GM12878 (cell line): ENCODE measurements at places on chromosomes 7 and 10. TPM values are rescaled to one million over a fixed set of nuclear protein-coding genes. Genes with fewer than 3 reads are reported as not detected.

SUV39H2 gene
- polyA plus RNA-seq: 33.7 and 38.0 TPM in 2 replicates

GRCh38 chr7:26599982-26600381 is 264.4 kb downstream of the SKAP2 start:
- no peaks in the 10 kb centered on the region for H3K27me3 ChIP-seq
- no peak overlapping the region for H3K27ac ChIP-seq
- no peak overlapping the region for H3K4me3 ChIP-seq
- DNase-seq: no peak
- H3K36me3 ChIP-seq: no peaks in the 10 kb centered on the region

DNA sequence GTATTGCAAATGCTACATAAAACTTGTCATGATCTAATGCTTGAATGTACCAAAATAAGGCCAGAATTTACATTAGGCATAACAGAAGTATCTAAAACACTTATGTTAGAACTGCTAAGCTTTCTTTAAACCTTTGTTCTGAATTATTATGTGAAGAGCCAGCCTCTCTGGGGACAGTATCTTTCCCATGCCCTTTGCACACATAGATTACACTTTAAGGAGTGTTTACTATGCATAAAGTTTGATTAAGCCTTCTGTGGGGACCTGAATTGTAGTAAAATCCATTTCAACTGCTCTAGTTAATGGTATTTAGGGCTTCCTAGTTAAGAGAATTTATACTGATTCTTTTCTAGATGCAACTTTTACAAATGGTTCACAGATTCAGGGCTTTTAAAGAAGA is 444.7 kb downstream of the IPMK start:
- H3K4me1 ChIP-seq: no peaks in the 10 kb centered on the region
- H3K36me3 ChIP-seq: no peaks in the 10 kb centered on the region
- no peak overlapping the region for H3K4me3 ChIP-seq
- H3K27ac ChIP-seq: no peak overlapping the region
- H3K27me3 ChIP-seq: no peaks in the 10 kb centered on the region
- no peak for DNase-seq

DNA sequence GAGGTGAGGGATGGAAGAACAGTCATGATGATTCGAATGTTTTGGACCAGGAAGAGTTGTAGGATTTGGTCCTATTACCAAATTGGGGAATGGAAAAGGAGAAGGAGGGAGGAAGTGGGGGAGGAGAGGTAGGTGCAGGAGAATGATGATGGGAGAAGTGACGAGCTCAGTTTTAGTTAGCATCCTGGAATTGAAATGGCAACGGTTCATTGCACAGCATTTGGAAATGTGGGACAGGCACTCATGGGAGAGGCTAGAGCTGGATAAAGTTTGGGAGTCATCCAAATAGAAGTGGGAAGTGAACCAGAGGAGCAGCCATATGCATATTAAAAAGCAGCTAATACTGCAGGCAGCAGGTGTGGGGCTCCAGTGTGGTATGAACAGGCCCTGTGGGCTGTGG is 253.6 kb downstream of the SORCS3 start:
- no peaks in the 10 kb centered on the region for H3K4me1 ChIP-seq
- no peaks in the 10 kb centered on the region for H3K27me3 ChIP-seq
- H3K27ac ChIP-seq: no peak overlapping the region
- no peak for DNase-seq

CUX1 gene
- 21.6 and 31.0 TPM in 2 replicates for polyA plus RNA-seq

DNA sequence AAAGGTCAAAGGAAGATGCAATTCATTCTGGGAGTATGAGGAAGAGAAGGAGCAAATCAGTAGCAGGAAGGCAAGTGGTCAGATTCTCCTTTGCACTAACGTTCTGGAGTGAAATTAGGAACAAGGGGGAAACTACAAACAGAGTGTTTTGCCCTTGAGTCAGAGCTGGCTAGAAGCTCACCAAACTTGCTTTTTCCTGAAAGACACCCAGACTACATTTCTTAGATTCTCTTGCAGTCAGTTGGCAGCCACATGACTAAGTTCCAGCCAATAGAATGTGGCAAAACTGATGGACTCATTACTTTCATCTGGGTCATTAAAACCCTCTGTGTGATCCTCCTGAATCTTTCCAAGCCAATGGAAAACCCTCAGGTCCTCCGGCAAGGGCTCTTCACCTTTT is 18.6 kb upstream of the DLX5 start:
- no peak overlapping the region for H3K4me3 ChIP-seq
- no peaks in the 10 kb centered on the region for H3K36me3 ChIP-seq
- DNase-seq: no peak
- H3K4me1 ChIP-seq: no peaks in the 10 kb centered on the region
- H3K27me3 ChIP-seq: no peaks in the 10 kb centered on the region

SCART1 gene
- polyA plus RNA-seq: 0.09 and 0.31 TPM in 2 replicates

GRCh38 chr7:36606153-36606975 is 117.9 kb downstream of the AOAH start:
- no peaks in the 10 kb centered on the region for H3K4me1 ChIP-seq
- no peaks in the 10 kb centered on the region for H3K36me3 ChIP-seq
- no peak overlapping the region for H3K27ac ChIP-seq
- H3K4me3 ChIP-seq: no peak overlapping the region
- no peak for DNase-seq
- H3K27me3 ChIP-seq: peaks cover 2% of the 10 kb centered on the region

OR9A2 gene
- not detected in 2 replicates for polyA plus RNA-seq

DNA sequence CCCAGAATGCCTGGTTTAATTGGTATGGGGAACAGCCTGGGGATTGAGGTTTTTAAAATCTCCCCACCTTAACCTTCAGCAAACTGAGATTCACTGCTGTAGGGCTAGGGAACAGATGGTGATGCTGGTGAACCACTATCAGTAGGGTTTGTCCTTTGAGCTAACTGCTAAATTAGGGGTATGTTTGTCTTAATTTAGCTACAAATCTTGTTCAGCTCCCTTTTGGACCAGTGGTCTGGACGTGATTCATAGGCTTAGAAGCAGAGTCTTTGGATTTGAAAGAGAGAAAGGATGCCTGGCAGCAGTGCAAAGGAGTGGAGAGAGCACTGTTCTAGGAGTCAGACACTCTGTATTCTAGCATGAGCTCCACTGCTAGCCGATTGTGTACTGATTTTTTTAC is 2.8 kb downstream of the HDAC9 start:
- no peaks in the 10 kb centered on the region for H3K27me3 ChIP-seq
- H3K4me1 ChIP-seq: peaks cover 20% of the 10 kb centered on the region
- no peak overlapping the region for H3K4me3 ChIP-seq
- no peak overlapping the region for H3K27ac ChIP-seq

PTF1A gene
- polyA plus RNA-seq: not detected in 2 replicates
